ENCODE measurements at places on chromosomes 3 and 15.
A peak's percentile ranks its signal among the peaks of the same experiment; 100 is the strongest.

- no peak for DNase-seq
Measured at GRCh38 chr3:194399874-194400411, 877 bp upstream of the GP5 start.

- DNase-seq: no peak
Measured at GRCh38 chr3:45776301-45776595, 20.1 kb downstream of the SLC6A20 start.

DNA sequence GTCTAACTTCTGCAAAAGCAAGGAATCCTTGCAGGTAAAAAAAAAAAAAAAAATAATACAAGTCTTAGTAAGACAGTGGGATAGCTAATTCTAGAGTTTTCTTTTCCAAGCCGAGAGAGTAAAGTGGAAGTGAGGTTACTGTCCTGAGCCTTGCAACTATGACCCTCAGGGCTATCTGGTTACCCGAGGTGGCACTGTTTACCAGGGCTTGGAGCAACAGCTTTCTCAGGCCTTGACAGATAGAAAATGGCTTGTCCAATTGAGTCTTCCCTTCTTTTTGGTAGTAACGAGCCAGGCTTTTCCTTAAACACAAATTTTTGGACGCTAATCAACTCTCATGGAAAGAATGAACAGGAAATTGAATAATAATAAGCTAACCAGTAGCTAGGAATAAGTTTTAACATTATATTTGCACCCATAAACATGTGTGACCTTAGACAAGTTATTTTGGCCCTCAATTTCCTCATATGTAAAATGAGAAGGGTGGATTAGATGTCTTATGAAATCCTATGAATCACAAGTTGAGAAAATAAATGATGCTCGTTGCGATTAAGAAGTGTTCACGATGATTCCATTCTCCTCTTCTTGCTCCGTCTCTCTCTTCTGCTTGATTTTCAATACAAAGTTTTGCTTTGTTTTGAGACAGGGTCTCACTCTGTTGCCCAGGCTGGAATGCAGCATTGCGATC lies 236.9 kb upstream of the KBTBD8 start:
- DNase-seq: no peak

- no peak for DNase-seq
Measured at GRCh38 chr3:25456723-25457670, 28.9 kb downstream of the RARB start.

- no peak for DNase-seq
Measured at GRCh38 chr15:58015565-58015964, 49.9 kb downstream of the ALDH1A2 start.

GRCh38 chr3:134640872-134641470 lies 9.9 kb downstream of the KY start:
- peak; percentile 47 for DNase-seq

DNA sequence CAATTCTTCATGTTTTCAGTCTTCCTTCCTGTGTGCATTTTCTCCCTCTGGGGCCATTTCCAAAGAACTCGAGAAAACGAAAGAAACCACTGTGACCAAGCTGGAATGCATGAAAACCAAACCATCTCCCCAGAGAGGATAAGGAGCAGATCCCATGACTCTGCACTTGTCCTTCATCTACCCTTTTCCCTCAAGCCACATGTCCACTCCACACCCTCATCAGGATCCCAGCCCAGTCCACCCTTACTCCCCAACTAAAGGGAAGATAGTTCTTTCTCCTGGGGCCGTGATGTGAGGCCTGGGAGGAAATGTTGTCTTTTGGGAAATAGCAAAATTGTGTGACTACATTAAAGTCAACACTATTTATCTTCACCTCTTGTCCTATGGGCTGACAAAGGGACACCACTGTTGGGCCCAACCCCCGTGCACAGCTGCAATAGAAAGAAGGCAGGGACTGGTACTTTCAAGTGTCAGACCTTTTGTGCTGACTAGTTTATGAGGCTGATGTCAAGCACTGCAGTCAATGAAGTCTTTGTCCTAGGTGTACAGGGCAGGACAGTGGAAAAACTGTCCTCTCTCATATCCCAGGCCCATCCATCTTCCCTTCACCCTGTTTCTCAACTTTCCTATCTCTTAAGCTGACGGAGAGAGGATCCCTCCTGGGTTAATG lies 487.1 kb upstream of the NR2F2 start:
- DNase-seq: no peak

GRCh38 chr3:174869448-174869847 lies 10.3 kb downstream of the NAALADL2 start:
- no peak for DNase-seq

DNA sequence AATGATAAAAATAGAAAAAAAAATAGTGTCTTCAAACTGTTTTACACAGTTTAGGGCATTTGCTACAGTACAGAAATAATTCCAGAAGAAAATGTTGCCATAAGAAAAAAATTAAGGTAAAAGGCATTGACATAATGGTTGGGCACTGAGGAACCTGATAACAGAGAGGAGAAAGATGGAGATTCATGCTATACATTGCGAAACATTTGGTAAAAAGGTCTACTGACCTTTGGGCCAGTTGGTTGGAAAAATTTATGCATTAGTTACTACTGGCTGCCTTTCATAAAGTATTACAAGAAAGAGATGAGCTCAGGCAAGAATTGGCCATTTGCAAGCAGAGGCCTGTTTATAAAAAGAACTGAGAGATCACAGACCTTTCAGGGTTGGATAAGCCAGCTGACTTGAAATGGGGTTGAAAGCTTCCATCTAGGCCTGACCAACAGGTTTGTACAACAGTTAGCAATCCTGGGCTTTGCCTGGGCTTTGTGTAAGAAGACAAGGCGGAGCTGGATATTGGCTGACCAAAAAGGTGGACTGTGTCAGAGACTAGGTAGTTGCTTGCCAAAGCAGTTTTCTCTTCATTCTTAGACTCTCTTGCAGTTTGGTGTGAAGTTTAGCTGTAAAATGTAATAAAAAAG lies 166.6 kb upstream of the MCTP2 start:
- no peak for DNase-seq

GRCh38 chr15:40323953-40324937 lies 753 bp downstream of the INAFM2 start:
- peak; percentile 55 for DNase-seq

DNA sequence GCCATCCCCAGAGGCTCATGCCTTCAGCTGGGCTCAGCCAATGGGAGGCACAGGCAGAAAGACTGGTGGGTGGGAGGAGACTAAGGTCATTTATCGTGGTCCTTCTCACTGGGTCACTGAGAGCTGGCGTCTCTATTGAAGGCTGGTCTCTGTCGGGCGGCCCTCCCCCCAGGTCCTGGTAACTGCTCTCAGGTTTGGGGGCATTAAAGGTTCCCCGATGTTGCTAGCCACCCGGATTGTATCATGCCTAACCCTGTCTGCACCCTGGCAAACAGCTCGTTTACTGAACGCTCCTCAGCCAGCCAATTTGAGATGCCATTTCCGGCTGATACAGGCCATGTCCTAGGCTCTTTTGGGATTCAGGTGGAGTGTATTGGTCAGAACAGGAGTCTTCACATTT lies 10.5 kb downstream of the SELENOS start:
- DNase-seq: no peak

DNA sequence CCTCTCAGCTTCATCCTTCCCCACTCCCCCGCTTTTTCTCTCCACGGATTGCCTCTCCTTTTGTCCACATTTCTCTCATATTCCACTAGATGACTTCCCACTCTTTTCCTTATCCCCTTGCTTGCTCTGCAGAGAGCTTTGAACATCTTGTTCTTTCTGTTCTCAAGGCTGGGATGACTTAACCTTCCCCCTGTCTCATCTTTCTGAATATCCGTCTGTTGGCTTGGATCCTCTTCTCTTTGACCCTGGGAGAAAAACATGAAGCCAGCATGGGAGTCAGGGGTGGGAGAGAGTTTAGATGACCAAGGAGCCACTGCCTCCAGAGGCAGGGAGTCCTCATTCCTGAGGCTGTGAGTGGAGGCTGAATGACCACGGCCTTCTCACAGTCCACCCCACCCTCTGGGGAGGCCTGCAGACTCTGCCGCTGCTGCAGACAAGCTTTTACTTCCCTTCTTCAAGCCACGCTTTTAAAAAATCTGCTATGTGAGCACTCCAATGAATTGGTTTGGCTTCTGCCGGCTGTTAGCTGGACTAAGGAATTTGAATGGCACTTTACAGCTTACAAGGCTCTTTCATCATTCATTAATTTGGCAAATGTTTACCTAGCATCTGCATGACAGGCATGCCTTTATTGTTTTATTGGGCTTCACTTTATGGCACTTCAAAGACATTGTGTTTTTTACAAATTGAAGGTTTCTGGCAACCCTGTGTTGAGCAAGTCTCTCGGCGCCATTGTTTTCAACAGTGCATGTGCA lies 111.6 kb upstream of the SLC6A6 start:
- DNase-seq: no peak

GRCh38 chr3:178859386-178859785 lies 212.2 kb downstream of the ZMAT3 start:
- no peak for DNase-seq

DNA sequence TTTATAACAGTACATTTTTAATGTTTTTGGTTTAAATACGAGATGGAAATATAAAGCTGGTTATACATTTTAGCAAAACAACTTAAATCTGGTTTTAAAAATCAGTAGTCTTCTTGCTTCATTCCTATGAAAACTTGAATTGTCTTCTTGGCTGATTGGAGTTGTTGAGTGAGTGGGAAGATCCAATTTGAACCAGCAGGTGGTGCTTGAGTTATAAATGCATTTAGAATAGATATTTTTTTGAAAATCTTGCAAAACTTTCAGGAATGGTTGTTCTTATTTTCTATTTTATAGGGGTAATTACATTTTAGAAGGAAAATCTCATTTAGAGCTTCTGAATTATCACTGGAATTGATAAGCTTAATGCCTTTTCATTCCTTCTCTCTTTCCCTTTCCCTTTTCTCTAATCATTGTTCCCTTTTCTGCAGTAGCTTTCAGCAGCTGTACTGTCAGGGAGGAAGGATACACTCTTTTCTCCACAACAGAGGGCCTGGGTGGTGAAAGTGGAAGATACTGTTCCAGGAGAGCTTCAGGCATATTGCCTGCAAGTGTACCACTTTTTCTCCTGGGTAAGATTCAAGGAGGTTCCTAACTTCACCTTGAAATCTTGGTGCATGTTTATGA lies 335.6 kb downstream of the NLGN1 start:
- peak; percentile 73 for DNase-seq

DNA sequence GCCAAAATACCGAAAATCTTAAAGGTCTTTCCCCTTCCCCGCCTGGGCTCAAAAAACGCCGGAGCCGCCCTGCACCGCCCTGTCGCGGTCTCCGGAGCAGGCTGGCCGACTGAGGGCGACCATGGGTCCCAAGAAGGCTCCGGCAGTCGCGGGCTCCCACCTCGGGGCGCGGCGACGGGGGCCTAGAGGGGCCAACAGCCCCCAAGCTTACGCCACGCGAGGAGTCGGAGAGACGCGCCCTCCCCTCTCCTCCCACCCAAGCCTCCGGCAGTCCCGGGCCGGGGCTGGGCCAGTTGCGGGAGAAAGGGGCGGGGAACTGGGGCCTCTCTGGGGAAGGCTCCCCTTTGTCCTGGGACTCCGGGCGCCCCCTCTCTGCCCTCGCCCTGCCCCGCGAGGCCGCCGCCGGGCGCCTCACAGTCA lies 69.2 kb downstream of the GOLGA8B start:
- peak; percentile 47 for DNase-seq

DNA sequence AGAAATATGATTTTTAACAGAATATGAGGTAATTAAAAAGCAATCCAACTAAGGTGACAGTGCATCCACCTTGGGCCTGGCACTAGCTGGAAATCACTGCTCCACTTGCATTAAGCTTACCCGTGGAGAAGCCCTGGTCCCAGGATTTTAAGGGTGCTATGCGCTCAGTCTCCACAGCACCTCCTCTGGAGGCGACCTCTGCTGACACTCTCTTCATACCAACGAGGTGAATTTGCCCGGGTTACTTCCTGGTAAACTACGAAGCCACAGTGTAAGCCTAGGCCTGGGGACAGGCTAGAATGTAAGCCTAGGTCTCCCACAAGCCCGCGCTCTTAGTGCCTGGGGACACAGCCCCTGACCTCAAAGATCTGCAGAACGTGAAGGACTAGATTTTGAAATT lies 793 bp downstream of the APOD start:
- DNase-seq: no peak

GRCh38 chr3:11076711-11077110 lies 77.6 kb upstream of the HRH1 start:
- DNase-seq: peak; percentile 63

DNA sequence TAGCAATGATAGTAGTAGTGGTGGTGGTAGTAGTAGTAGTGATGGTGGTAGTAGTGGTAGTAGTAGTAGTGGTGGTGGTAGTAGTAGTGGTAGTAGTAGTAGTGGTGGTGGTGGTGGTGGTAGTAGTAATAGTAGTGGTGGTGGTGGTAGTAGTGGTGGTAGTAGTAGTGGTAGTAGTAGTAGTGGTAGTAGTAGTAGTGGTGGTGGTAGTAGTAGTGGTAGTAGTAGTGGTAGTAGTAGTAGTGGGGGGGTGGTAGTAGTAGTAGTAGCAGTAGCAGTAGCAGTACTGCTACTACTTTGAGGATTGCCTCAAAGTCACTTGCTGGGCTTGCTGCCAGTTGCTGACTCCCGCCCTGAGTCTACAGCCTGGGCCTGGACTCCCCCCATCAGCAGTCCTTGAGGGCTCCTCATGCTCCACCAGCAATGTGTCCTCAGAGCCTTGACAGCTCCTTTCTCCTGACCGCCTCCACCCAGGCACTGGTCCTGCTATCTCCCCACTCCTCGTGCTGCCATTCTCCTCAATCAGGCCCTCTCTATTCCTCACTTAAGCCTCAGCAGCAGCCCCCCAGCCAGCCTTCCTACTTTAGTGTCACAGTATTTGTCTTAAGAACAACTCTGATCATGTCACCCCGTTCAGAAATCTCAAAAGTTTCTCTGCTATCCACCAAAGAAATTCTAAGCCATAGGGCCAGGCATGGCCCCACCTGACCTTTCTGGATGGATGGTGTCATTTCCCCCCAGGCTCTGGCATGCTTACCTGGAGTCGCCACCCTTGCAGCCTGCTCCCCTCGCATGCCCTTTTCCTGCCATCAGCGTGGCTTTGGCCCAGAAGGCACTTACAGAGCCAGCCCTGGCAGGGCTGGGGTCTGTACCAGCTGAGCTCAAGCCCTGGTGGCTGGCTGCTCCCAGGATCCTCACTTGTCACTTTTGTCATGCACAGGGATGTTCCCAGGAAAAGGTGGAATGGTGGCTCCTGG lies 45.6 kb downstream of the DLEC1 start:
- DNase-seq: peak; percentile 57

GRCh38 chr3:100184948-100185570 lies 70.8 kb upstream of the FILIP1L start:
- peak; percentile 50 for DNase-seq

DNA sequence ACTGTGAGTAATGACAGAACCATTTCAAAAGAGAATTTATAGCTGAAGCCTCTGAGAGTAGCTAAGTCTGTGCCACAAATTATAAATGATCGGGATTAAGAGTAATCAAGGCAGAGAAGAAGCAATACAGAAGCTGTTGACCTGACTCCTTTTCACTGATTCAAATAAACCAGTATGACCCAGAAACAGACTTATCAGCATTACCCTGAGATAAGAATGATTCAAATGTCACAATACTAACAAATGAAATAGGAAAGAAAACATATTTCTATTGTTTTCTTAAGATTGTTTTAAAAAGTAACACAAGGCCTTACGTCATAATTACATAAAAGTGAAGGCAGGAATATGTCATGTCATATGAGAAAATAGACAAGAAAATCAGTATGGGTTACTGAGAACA lies 1534.6 kb downstream of the SI start:
- no peak for DNase-seq

- DNase-seq: no peak
Measured at GRCh38 chr3:128378631-128379347, 87.9 kb downstream of the DNAJB8 start.

- DNase-seq: no peak
Measured at GRCh38 chr3:23079976-23080375, 123.2 kb upstream of the UBE2E2 start.

GRCh38 chr3:73759297-73759711 lies 134.6 kb upstream of the PDZRN3 start:
- no peak for DNase-seq

- DNase-seq: no peak
Measured at GRCh38 chr15:39360452-39360851, 220.4 kb upstream of the THBS1 start.
